Kidney epithelial cell (primary cell): ENCODE measurements at places on chromosomes 7 and 10. TPM values are rescaled to one million over a fixed set of nuclear protein-coding genes. Genes with fewer than 3 reads are reported as not detected.

DNA sequence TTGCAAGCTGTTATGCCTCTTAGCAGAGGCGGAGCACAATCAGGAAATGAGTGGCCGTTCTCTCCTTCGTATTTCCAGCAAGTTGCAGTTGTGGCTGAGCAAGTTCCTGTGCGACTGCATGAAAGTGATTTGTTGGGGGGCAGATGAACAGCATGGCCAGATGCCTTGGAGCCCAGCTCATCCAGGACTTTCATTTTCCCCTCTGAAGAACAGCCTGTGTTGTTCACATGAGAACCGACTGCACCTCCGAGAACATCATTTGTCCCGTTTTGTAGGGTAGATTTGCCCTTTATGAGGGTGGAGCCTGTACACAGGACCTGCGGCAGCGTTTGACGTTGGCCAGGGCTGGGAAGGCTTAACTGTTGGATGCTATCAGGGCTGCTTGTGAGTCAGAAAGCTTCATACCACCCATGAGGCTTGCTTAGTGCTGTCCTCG lies 4.4 kb downstream of the BAG3 start:
- DNase-seq, result no peak

- DNase-seq, result no peak
Observed at GRCh38 chr10:43257347-43258210, 9.3 kb downstream of the RASGEF1A start.

DNA sequence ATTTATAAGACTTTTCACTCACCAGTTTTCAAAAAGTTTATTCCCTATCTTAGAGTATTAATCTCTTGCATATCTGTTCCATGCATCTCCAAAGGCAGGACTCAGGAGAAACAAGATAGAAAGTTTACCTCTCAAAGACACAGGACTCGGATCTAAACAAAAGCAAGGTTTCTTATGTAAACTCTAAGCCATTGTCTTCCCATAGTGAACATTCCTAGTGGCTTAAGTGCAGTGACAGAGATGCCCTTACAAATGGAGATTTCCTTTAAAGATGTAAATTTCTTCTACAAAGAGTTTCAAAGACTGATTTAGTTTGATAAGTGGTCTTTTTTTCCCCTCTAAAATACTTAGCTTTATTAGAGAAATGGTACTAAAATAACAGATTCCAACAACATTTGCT lies 209.8 kb downstream of the ACTR3B start:
- no peak for DNase-seq

GRCh38 chr10:79160191-79160590 lies 91.4 kb downstream of the ZMIZ1 start:
- no peak for DNase-seq

GRCh38 chr7:1087465-1087814 lies 473 bp upstream of the GPER1 start:
- DNase-seq, result no peak

- DNase-seq, result no peak
Observed at GRCh38 chr10:90999512-91000172, 78.8 kb upstream of the ANKRD1 start.

DNA sequence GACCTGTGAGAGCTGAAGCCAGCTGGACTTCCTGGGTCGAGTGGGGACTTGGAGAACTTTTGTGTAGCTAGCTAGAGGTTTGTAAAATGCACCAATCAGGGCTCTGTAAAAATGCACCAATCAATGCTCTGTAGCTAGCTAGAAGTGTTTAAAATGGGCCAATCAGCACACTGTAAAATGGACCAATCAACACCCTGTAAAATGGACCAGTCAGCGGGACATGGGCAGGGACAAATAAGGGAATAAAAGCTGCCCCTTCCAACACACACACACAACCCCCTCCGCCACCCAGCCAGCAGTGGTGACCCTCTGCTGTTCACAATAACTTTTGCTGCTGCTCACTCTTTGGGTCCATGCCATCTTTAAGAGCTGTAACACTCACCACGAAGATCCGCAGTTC lies 7.1 kb downstream of the ZNF511 start:
- DNase-seq, result no peak

DNA sequence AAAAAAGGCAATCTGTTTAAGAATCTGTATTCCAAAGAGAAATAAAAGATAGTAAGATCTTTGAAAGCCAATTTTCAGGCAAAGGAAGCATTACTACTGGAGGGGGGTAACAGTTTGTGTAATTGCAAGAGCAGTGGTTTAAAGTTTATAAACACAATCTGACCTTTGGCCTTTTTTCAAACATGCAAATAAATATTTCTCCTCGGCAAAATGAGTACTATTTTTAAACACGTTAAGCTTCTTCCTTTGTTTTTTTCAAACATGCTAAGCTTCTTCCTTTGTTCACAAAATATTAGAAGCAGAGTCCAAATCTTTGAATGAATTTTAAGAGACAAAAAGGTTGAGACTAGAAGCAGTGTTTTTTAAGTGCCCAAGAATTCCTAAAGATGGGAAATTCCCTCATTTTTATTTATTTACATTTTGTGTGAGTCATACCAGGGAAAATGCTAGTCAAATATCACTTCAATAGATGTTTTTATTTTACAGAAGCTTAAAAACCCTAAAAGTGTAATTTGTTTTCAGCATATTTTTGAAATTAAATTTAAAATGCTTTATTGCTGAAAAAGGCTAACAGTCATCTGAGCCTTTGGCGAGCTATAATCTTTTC lies 229.3 kb downstream of the GPR37 start:
- no peak for DNase-seq

DNA sequence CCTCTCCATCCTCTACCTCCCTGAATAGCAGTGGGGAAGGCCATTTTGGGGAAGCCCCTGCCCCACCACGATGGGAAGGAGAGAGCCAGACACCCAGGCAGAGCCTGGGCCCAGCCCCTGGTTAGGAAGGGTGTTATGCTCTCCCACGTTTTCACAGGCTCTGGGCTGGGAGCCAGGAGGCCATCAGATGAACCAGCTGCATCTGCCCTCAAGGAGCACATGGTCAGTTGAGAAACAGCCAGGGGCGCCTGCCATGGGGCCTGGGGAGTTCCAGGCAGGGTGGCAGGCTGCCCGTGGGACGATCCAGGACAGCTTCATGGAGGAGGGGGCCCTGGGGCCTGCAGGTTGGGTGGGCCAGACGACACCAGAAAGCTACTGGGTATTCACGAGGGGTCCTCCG lies 47.5 kb downstream of the CAMK2B start:
- DNase-seq, result no peak

GRCh38 chr7:74092321-74092963 lies 8.8 kb downstream of the LIMK1 start:
- DNase-seq, result no peak

DNA sequence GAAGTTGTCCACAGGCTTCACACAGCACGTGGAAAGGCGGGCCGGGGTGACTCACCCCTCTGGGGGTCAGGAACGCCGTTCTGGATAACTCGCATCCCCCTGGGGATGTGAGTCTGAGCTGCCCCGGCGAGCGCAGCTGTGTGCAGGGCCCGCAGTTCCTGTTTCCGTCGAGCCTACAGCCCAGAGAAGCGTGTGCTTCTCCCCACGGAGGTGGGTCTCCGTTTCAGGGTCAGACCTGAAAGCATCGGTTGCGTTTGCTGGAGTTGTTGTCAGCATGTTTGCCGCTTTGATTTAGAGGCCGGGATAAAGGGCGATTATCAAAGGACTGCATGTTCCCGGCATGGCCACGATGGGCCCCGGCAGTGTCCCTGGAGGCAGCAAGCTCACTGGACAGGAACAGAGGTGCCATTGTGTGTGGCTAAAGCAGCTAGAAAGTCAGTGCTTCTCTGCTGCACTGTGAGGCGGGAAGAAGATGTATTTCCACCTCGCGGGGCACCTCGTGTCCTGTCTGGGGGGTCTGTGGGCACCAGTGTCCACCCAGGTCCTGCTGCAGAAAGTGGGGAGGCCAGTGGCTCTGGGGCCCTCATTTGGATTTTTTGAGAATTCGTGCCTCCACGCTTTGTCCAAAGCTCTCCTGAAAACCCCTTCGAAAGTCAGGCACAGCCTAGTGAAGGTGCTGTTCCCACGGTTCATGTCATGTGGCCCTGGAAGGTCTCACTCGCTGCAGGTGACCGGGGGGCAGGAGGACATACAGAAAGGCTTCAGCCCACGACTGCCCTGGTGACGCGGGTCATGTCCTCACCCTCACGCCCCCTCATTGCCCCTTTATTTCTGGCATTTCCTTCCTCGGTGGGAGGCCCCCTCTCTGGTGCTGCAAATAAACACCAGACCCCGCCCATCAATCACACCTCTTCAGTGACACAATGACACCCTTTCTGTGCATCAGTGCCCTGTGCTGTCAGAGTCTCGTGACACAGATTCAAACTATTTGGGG lies 27.4 kb upstream of the GDI2 start:
- peak; percentile 43 for DNase-seq

GRCh38 chr7:152893801-152894294 lies 134.3 kb downstream of the ACTR3B start:
- DNase-seq, result no peak

DNA sequence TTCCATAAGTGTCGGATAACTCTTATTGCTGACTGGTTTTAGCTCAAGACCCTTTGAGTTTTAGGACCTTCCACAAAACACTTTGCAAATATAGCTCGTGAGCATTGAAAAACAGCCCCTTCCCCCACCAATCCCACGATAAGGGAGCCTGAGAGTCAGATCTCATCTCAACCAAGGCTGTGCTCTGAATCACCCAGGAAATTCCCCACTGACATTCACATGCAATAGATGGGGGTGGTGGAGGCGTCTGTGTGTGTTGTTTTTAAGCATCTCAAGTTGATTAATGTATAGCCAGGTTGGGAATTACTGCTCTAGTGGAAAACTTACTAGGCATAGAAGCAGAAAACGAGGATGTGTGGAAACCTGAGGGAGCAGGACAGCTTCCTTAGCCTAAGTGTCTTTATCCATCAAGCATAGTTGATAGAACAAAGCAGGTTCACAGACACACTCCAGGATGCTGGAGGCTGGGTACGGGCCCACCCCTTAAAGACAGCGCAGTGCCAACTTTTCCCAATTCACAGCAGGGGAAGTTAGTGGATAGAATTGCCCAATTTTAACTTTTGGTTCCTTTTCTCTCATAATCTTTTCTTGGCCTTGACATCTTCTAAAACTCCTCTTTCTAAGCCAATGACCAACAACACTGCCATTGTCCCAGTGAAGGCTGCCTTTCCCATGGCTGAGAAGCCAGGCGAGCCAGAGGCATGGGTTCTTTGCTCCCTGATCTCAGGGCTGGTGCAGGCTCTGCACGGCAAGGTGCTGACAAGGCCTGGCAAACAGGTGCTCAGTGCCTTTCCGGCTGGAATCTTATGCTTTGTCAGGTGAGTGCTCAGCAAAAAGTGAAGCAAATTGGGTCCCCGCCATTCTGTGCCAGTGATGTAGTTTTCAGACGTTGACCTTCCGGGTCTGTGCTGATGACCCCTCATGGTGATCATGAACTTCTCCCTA lies 98.5 kb upstream of the INSIG1 start:
- peak; percentile 89 for DNase-seq

GRCh38 chr7:116692401-116693308 lies 20.7 kb downstream of the MET start:
- DNase-seq, result no peak

DNA sequence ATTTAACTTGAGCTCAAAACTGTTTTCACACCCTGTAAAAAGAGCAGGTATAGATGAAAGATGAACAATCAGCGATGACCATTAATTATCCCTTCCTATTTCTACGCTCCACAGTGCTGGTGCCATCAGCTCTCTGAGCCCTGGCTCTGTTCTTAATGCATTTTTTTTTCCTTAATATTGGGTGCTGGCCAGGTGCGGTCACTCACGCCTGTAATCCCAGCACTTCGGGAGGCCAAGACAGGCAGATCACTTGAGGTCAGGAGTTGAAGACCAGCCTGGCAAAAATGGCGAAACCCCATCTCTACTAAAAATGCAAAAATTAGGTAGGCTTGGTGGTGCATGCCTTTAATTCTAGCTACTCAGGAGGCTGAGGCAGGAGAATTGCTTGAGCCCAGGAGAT lies 4.2 kb downstream of the STEAP4 start:
- no peak for DNase-seq

Gene TM9SF3
- 77.6 and 78.5 TPM in 2 replicates for total RNA-seq

Gene AKR1C8
- total RNA-seq, result 0.21 TPM in 1 of 2 replicates, not detected in the other

Gene ACTR3C
- total RNA-seq, result 3.3 and 4.0 TPM in 2 replicates

Gene FFAR4
- not detected in 2 replicates for total RNA-seq
